Panc1 (cell line): ENCODE measurements at places on chromosomes 2 and 18.

DNA sequence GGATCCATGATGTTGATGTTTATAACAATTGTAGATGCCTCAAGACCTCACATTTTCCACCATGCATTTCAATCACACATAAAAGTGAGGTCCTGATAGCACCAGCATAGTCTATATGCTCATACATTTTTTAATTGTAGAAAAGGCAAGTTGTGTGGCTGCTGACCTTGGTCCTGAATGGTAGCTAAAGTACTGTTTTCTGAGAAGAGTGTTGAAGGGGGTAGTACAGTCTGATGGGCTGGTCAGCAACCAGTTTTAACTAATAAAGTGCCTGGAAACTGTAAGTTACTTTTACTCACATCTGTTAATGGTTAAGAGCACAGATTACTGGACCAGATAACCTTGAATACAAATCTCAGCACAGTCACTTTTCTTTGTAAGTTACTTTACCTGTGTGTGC lies 15.9 kb downstream of the ZNF638 start:
- no peak for DNase-seq

DNA sequence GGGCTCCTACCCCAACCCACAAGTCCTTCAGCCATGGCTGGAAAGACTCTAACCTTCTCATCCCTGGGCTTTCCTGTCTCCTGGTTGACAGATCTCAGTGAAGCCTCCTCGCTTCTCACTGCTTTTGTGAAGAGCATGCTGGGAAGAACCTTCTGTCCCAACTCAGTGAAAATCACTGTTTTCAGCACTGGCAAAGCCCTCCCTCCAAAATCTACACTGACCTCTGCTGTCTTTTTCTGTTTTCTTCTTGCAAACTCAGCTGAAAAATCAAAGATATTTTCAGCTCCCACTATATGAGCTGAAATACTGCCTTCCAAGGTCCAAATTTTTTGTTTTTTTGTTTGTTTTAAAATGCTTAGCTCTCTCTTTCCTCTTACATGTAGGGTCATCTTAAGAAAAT lies 266.3 kb upstream of the AGAP1 start:
- no peak for DNase-seq

DNA sequence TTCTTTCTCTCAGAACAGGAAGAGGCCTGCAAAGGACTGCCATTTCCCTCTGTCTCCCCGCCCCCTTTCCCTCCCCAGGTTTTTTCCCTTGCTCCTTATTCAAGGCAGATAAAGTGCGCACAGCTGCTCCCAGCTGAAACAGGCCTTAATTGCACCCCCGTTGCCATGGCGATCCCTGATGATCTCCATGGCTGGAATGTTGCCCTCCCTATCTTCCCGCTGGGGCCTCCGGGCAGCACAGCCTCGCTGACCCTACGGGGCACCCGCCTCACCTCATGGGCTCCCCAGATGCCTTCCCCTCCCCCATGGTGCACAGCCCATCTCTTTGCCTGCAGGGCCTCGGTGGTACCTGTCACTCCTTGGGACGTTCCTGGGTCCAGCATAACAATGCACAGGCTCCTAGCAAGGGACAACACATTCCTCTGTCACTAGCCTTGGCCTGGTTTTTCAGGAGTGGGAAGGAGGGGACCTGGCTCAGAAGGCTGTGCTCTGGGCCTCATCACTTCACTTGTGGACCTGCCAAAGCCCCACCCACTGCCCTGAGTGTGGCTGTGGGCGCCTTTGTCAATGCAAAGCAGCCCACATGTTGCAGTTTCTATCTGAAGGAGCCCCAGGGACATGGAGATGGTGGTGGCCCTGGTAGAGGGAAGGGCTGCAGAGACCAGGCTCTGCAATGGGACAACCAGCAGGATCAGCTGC lies 115.0 kb downstream of the CELF4 start:
- DNase-seq = no peak

- no peak for DNase-seq
Measured at GRCh38 chr2:190763100-190763499, 114.2 kb downstream of the NAB1 start.

DNA sequence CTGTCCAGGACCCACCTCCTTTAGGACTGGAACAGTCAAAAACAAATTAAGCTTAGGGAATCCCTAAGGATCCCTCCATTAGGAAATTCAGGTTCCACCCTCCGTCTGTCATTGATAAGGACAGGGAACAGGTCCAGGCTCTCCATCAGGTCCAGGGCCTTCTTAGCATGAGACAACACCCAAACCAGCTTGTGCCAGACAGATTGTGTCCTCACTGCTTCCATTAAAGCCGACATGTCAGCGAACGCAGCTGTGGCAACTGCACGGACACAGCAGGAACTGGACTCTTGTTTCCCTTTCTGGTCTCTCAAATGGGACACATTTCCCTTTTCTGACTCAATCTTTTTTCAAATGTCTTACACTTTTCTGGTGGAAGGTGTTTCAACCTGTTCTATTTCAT lies 81.4 kb downstream of the BCL11A start:
- no peak for DNase-seq

DNA sequence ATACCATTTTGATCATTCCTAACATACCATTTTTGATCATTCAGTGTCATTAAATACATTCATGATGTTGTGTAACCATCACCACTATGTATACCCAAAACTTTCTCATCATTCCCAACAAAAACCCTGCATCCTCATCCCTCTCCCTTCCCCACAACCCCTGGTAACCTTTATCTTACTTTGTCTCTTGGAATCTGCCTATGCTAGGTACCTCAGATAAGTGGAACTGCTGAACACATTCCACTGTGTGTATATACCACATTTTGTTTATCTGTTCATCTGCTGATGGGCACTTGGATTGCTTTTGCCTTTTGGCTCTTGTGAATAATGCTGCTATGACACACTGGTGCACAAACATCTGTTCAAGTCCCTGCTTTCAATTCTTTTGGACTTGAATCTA lies 83.8 kb upstream of the TFCP2L1 start:
- DNase-seq = no peak

GRCh38 chr2:178707476-178707875 lies 99.7 kb downstream of the TTN start:
- no peak for DNase-seq

DNA sequence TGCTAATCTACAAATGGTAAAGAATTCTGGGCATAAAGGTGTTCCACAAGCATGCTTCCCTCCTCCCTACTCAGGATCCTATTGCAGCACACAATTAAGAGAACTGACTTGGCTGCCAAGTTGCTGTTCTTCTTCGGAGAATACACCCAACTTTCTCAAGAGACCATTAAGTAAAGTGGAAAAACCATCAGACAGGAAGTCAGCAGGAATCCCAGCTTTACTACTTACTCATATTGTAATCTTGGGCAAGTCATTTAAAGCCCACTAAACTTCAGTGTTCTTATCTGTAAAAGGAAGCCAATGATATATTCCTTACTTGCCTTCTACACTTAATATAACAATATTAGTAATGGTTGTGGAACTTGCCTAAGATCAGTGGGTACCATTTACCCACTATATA lies 37.8 kb downstream of the PSTPIP2 start:
- no peak for DNase-seq

DNA sequence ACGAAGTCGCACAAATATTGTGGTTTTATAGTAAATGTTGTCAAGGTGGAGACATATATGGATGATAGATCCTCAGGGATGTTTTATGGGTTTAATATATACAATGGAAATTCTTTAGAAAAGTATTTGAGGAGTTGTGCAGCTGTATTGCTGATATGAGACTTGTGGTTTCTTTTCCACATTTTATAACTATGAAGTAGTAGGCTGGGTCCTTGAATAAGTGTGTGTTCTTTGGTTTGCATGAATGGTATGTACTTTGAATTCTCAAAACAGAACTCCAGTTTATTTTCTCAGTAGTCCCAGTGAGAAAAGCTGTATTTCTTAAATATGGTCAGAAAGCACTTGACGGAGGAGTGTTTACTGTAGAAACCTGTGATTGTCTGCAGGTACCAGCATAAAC lies 42.4 kb downstream of the PLCL1 start:
- no peak for DNase-seq

DNA sequence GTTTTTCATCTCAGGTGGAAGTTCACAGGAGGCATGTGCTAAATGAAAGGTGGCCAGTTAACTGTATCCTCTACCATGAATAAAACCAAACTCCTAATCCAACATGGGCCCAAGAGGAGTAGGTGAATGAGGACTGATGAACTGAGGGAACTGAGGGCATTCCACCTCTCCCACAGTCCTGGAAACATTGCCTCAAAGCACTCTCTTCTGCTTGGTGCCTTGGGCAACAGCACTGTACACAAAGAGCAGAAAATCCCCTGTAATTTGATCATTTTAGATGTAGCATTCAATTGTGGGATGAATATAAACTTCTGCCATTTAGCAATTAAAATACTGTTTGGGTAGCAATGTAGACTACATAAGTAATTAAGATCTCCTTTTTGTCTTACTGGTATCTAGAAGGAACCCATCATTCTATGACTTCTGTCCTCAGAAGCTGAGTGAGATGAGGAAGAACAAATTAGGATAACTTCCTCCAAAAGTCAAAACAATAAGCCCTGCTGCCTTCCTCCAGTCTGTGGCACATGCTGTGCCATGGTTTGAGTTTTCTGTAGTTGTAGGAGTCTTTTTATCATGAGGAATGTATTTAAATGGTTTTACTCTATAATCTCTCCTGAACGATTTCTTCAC lies 86.7 kb upstream of the ZEB2 start:
- no peak for DNase-seq

- no peak for DNase-seq
Measured at GRCh38 chr2:5285872-5286769, 406.1 kb upstream of the SOX11 start.

GRCh38 chr18:58847383-58848071 lies 17.1 kb upstream of the ZNF532 start:
- DNase-seq = no peak

GRCh38 chr2:16785149-16785548 lies 119.5 kb upstream of the CYRIA start:
- DNase-seq = no peak

- DNase-seq = no peak
Measured at GRCh38 chr2:43774617-43775016, 778 bp downstream of the DYNC2LI1 start.

GRCh38 chr18:52339891-52340371 lies at the start of gene DCC:
Gene DCC, plus strand, starts transcription at chr18:52340197. Its CDS starts 591 bp downstream, at chr18:52340788.
- DNase-seq = no peak

DNA sequence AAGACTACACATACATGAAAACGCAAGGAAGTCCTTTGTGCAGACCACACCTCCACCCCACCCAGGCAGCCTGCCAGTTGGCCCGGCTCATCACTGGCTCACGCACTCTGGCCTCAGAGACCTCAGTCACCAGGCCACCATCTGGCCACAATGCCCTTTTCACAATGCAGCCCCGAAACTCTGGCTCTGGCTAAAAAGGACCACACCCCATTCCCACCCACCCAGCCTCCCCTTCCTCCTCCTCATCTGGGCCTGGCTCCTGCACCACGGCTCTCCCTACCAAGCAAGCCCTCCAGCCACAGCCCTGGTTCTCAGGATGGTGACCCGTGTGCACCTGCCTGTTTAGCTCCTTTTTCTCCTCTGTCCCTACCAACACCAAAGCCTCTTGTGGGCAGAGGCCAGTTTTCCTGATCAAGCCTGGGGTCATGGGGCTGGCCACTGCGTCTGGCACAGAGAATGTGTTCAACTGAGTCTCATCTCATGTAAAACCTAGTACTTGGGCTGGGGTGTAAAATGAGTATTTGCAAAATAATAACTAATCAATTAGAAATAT lies 7.4 kb downstream of the HDAC4 start:
- DNase-seq = no peak

- DNase-seq = no peak
Measured at GRCh38 chr2:168956392-168956791, 55.3 kb downstream of the G6PC2 start.

DNA sequence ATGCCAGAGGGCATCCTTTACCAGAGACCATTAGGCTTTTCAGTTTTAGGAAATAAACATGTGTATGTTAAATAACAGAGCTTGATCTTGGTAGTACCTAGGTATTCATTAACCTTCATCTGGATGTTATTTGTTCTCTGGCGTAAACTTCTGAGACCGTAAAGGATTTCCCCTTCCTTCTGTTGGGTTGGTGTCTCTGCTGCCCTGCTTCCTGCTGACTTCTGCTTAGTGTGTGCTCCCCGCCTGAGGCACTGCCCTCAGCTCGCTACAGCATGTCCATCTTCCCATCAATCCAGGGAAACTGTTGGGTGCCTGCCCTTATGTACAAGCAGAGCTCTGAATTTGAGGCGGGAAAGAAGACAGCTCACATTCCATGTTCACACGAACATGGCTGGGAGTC lies 177.9 kb downstream of the TPGS2 start:
- DNase-seq = no peak

DNA sequence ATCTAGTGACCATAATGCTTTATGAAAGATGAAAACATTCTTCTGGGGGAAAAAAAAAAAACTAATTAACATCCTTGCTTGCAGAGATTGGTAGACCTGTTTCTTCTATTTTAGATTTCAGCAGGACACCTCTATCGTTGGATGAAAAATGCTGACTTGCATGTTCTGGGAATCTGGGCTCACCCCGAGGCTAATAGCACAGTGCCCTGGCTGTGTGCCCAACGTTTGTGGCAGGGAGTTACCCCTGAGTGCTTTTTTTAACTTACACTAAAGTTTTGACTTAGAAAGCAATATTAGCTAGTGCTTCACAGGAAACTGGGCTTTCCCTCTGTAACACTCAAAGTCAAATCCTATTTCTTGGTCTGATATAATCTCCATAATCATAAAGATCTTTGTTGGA lies 233.2 kb downstream of the SLC8A1 start:
- DNase-seq = no peak

DNA sequence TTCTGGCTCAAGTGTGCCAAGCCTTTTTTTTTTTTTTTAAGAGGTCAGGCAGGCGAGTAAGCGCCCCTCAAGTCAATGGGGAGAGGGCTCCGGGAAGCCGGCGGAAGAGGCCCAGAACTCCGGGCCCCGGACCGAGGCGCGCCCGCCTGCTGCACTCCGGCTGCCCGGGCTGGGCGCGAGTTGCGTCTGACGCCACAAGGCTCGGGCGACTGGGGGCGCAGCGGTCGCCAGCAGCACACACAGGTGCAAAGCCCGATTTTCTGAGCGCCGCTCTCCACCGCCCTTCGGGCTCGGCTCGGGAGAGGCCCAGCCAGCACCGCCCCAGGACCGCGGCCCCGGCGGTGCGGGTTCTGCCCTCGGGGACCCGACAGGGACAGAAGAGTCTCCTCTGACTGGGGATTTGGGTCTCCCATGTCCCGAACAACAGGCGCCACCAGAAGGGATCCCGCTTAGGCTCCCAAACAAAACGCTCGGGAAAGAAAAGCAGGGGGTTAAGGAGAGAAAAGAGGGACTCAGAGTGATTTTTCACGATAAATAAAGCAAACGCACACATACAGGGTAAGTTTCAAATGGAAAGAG lies 787 bp downstream of the ERBB4 start:
- no peak for DNase-seq

GRCh38 chr2:127185093-127185492 lies 35.0 kb downstream of the CYP27C1 start:
- DNase-seq = no peak
